ENCODE measurements at places on chromosomes 16 and 17.

GRCh38 chr16:2152695-2153506 lies 2.7 kb upstream of the TRAF7 start:
- DNase-seq = peak; percentile 45

DNA sequence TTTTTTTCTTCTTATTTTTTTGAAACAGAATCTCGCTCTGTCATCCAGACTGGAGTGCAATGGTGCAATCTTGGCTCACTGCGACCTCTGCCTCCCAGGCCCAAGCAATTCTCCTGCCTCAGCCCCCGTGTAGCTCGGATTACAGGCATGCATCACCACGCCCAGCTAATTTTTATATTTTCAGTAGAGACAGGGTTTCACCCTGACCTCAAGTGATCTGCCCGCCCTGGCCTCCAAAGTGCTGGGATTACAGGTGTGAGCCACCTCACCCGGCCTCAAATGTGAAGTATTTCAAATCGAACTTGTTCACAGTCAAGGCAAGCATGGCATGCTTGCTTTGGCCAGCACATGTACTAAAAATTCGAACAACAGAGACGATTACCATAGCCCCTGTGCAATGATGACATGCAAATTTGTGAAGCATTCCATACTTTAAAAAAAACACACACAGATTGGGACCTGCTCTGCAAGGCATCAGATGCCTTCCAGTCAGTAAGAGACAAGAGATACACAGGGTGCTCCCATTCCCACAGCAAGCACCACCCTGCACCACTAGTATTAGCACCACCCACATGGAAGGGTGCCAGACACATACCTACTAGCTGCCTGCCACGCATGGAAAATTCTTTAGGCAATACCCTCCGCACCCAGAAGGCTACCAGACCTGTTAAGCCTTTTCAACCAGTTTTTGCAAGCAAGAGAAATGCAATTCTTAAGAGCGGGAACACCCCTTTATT lies 47.2 kb downstream of the ANKRD11 start:
- no peak for DNase-seq

- DNase-seq = no peak
These were observed 66.5 kb downstream of the TEX2 start for GRCh38 chr17:64196601-64197000.

DNA sequence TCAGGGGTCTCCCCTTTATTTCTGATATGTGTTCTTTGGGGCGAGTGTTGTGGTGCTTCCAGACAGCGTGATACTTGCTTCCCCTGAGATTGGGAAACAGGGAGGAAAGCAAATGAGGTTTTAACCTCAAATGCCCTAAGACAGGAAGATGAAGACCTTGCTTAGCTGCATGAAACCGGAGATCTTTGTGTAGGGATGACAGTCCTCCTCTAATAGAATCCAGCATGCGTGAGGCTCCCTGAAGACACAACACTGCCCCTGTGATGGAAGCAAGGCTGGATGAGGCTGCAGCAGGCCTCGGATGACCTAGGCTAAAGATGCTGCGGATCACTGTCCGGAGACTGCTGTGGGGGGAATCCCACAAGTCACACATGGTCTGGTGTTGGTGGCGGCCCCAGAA lies 491.0 kb downstream of the CDH13 start:
- no peak for DNase-seq

DNA sequence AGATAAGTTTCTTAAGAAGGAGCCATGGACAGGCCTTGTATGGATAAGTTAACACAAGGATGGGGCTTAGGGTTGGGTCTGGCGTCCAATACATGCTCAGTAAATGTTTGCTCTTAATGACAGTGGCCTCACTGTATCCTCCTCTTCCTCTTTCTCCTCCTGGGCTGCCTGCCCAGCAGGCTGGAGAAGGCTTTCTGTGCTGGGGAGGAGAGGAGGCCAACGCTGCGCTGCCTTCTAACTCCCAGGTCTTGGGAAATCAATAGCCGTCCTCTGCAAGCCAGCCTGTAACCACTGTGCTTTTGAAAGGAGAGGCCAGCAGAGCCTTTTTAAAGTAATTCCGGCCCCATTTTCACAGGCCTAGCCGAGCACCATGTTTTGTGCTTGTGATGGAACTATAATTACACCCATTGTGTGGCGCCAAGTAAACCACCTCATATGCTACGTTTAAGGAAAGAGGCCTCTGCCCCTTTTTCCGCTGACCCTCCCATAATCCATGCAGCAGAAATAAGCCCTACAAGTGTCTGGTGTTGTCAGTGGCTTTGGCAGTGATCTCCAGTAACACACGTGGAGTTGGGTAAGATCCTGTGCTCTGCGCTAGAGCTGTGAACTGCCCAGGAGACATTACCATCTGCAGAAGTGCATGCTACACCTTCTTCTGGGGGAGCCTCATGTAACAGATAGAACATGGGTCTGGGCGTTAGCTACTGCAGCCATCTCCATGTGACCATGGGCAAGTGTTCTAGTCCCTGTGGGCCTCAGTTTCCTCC lies 368.2 kb downstream of the SNX29 start:
- DNase-seq = peak; percentile 82

DNA sequence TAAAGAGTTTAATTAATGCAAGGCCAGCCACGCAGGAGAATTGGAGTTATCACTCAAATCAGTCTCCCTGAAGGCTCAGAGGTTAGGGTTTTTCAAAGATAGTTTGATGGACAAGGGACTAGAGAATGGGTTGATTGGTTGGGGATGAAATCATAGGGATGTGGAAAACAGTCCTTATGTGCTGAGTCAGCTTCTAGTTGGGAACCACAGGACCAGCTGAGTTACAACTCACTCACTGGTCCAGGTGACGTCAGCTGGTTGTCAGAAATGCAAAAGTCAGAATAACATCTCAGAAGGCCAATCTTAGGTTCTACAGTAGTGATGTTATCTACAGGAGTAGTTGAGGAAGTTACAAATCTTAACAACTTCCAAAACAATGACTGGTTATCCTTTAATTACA lies 47.6 kb downstream of the CPD start:
- DNase-seq = no peak

GRCh38 chr16:23369416-23369815 lies 67.3 kb downstream of the SCNN1B start:
- peak; percentile 12 for DNase-seq

GRCh38 chr17:66764506-66764905 lies 70.4 kb upstream of the CACNG5 start:
- no peak for DNase-seq

GRCh38 chr16:77496934-77497333 lies 62.1 kb upstream of the ADAMTS18 start:
- no peak for DNase-seq

DNA sequence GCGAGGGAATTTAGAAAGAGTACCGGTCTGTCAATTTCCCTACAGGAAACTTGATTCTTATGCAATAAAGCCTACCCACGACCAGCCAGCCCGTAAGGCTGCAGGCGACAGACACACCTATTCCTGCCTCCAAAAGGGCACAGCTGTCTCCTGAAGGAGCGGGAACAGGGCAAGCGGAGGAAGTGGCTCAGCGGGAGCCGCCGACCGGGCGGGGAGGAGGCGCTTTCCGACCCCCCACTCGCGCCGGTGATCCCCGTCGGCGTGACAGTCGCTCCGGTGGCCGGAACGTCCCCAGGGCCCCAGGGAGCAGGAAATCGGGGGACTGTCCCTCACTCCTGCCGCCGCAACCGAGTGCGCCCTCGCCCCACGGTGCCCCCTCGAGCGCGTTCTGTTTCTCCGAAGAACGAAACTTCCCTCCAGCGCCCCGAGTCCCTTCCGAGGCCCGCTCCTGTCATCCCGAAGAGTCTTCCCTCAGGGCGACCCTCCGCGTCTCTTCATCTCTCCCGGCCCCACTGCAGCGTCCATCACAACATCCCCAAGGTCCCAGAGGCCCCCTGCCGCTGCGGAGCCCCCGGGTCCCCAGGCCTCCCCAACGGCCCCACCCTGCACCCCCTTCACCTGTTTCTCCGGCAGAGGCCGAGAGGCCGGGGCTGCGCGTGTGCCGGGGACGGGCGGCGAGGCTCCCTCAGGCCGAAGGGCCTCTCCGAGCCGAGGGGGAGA lies 421 bp downstream of the STAT3 start:
- DNase-seq = peak; percentile 77

GRCh38 chr16:84141143-84141670 lies 3.8 kb downstream of the HSDL1 start:
- DNase-seq = peak; percentile 35

- peak; percentile 56 for DNase-seq
These were observed 58.2 kb upstream of the HAPSTR1 start for GRCh38 chr16:9033125-9033830.

DNA sequence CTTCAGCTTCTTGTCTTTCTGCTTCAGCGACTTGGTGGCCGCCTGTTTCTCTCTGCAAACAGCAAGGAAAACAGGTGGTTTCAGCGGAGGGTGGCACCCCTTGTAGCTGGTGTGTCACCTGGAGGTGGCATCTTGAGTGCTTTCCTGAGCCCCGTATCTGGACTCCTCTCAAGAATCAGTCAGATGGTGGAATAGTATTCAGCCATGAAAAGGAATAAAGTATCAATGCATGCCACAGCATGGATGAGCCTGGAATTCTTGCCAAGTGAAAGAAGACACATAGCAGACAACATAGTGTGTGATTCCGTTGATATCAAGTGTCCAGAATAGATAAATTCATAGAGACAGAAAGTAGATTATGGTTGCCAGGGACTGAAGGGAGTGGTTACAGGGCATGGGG lies 65.2 kb downstream of the NDE1 start:
- DNase-seq = no peak

DNA sequence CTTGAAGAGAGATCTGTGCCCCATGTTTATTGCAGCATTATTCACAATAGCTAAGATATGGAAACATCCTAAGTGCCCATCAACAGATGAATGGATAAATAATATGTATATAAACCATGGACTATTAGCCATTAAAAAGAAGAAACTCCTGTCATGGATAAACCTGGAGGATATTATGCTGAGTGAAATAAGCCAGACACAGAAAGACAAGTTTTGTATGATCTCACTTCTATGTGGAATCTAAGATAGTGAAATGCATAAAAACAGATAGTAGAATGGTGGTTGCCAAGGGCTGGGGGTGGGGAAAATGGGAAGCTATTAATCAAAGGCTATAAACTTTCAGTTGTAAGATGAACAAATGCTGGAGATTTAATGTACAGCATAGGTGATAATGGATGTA lies 19.9 kb upstream of the HEATR6 start:
- no peak for DNase-seq

DNA sequence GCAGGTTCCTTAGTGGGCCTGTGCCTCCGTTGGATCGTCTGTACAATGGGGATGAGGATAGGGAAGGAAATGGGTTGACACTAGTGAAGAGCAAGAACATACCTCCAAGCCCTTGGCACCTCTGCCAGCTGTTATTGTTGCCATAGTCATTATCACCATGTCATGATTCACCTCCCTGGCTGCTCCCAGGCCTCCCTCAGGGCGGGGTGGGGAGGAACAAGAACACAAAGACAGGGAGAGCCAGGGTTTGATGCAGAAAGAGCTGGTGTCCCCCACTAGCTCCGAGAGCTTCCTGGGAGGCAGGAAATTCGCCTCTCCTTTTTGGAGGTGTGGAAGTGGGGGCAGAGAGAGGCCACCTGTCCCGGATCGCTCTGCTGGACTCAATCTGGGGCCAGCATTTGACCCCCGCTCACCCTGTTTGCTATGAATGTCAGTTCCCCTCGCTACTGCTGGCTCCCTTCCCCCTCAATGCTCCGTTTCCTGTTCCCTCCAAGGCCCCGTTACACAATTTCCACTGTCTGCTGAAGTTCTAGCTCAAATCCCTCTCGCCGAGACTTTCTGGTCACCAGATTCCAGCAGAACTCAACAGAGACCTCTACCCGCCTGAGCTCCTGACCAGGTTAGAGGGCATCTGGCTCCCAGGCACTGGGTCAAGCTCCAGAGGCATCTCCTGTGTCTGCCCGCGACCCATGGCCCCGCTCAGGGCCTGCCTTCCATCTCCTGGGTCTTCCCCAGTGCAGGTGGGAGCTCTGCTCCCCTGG lies 9.1 kb downstream of the TIMP2 start:
- DNase-seq = peak; percentile 89

GRCh38 chr17:69884846-69885245 lies 190.2 kb upstream of the KCNJ16 start:
- DNase-seq = no peak

GRCh38 chr16:52677501-52677900 lies 130.6 kb upstream of the TOX3 start:
- DNase-seq = peak; percentile 4

- no peak for DNase-seq
These were observed 154.7 kb downstream of the C16orf78 start for GRCh38 chr16:49528060-49528865.

DNA sequence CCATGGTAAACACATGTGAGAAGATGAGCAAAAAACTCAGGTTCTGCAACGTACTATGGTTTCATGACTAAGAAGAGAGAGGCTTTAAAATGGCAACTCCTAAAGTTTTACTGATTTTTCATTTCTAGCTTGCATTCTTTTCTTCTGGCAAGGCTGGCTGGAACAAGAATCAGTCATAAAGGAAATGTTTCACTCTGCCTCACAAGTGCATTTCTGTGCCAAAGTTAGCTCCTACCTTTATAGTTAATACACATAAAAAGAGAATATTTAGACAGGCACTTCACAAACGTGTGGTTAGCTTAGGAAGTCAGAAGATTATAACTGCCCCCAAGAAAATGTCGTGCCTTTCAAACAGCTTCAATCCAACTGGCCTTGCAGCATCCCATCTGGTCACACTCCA lies 417.1 kb upstream of the CDH11 start:
- DNase-seq = no peak

- DNase-seq = no peak
These were observed 303.1 kb downstream of the CBLN1 start for GRCh38 chr16:48978501-48978900.

- peak; percentile 55 for DNase-seq
These were observed 6.5 kb downstream of the CD79B start for GRCh38 chr17:63925615-63926014.

DNA sequence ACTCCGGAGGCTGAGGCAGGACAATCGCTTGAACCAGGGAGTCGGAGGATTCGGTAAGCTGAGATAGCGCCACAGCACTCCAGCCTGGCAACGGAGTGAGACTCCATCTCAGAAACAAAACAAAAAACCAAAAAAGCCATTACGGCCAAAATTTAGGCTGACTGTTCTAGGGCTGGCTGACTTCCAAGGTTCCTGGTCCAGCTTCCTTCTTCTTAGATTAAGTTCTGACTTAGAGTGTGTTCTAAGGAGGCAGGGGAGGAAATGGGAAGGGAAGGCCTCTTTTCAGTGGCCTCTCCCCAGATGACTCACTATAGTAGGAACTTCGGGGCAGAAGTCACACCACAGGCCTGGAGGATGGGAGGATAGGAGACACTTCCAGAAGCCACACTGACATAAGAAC lies 27.7 kb upstream of the CLEC18B start:
- no peak for DNase-seq

Data from NB4 (cell line).